ENCODE measurements at places on chromosomes 5 and 9.

DNA sequence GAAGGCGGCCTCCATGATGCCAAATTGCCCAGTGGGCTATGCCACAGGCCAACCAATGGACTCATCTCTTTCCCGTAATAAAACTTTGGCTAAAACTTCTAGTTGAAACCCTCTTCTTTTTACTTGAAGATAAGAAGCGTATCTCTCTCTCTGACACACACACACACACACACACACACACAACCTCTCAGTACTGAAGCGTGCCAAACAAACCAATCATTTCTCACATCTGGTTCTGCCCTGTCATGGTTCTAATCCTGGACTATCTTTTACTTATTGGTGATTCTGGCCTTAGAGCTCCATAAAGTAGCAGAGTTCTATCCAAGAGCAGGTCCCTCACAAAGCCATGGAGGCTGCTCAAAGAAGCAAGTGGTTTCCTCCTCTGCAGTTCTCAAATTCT lies 64.6 kb downstream of the PTCH1 start:
- DNase-seq, result no peak

- DNase-seq, result no peak
Measured at GRCh38 chr5:159937580-159937979, 21.3 kb downstream of the ADRA1B start.

DNA sequence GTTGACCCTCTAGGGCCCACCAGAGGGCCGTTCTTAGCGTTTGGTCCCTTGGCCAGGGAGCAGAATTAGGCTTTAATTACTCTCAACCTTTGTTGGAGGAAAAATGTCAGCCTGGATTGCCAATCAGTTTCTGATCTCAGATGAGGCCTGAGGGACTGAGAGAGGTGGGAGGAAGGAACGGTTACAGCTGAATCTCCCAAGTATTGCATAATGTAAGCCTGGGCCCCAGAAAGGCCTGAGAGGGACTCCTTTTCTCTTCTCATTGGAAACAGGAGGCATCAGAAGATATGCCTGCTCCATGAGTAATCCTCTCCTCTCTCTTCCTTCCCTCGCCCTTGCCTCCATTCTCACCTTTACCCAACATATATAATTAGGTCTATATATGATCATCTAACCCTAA lies 105.7 kb downstream of the INSYN2B start:
- DNase-seq, result no peak

DNA sequence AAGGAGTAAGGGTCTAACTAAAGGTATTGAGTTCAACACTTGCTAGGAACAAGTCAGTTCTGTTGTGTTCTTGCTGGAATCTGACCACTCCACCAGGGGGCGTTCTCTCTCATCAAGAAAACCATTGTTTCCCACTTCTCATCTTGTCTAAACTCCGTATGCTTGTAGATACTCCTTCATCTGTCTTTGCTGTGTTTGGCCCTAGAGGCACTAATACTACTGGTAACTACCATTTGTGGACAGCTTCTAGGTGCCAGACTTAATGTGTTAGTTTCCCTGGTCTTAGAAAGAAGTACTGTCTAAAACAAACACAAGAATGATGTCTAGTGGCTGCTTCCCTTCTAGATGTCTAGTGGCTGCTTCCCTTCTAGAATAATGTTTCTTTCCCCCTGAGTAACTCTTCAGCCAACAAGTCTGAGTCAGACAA lies 18.7 kb upstream of the PTPDC1 start:
- peak; percentile 32 for DNase-seq
